Renal cortex interstitium (tissue), 15 donors: ENCODE measurements at places on chromosomes 3 and 15. TPM values are rescaled to one million over a fixed set of nuclear protein-coding genes. Genes with fewer than 3 reads are reported as not detected.

MAGEL2 gene
- polyA plus RNA-seq: 4.6 TPM

FEZF2 gene
- polyA plus RNA-seq: not detected

GRCh38 chr3:100556673-100557310 lies 52.6 kb upstream of the ADGRG7 start:
- no peak for DNase-seq

DNA sequence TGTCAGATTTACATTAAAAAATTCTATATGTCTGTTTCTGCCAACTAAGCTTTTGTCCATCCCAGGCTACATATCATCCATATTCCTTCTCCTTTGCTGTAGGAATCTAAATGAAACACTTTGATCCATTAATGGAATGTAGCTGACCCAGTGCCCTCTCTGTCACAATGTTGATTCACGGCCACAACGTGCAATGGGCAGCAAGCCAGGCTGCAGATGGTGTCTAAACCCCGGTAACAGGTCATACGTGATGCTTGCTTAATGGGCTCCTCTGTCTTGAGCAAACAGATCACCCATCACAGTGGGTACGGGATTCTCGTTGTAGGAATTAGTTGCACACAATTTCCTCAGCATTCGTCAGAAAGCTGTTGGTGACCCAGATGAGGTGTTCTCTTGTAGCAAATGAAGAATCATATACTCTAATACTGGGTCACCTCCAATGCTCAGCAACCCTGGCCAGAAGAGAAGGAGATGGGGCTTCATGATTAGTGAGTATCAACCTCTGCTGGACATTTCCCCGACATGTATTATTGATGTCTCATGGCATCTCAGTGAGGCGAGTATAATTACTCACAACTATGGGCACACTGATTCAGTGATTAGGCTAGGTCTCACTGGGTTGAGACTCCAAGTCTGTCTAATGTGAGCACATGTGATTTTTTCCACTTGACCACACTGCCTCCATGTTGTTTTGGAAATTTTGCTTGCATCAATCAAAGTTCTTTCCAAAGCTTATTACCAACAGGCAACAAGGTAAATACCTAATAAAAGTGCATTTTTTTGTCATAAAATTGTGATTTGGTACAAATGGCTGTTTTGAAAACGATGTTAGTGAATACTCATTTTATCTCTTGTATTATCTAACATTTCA lies 12.9 kb upstream of the DCBLD2 start:
- no peak for DNase-seq

DNA sequence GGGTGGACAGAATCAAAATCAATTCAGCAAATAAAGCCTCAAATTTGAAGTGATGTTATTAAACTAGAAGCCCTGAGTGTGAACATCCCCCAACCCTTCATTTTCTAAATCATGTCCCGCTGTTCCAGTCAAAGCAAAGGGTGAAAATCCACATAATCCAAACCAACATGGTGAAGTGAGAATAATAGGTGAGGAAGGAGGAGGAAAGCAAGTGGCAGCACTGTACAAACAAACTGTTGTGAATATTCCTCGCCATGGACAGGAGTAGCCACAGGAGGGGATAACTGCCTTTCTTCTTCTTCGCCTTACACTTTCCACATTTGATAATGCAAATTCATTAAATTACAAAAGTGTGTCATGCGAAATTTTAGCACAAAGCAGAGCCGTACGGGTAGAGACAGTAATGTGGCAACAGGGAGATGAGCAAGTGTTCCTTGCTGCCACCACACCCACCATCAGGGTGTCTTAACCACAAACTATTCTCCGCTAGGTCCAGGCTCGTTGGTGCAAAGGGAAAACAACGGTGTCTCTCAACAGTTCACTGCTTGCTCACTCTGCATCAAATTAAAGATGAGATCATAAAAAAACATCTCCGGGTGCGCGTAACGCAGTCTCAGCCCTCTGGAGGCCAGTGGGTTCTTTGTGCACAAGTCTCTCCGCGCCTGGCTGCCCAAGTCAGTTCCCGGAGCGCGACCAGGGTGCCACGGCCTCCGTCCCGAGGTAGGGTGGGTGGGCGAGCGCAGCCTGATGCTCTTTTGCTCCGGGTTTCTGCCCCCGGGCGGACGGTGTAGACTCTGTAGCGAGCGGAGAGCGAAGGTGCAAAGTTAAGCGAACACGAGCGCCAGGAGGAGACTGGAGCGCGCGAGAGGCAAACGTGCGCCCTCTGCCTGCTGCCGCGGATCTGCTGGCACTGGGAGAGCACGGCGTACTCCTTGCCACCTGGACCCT lies 6.7 kb downstream of the EPHA3 start:
- peak; percentile 73 for DNase-seq
